Caco-2 (cell line): ENCODE measurements at places on chromosomes 6 and 20.

DNA sequence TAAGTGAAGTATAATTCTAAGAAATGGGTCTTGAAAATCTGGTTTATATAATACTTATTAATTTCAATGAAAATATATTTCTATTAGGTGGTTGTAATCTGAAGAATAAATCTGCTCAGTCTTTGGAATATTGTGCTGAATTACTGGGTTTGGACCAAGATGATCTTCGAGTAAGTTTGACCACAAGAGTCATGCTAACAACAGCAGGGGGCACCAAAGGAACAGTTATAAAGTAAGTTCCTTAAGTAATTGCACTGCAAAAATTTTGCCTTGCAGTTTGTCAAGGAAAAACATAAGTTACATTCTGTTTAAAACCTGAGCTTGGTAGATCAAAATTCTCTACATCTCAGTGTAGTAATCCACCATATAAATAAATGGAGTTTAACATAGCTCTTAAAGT, 106.0 kb downstream of the MYO6 start:
- peak; percentile 54 for DNase-seq

DNA sequence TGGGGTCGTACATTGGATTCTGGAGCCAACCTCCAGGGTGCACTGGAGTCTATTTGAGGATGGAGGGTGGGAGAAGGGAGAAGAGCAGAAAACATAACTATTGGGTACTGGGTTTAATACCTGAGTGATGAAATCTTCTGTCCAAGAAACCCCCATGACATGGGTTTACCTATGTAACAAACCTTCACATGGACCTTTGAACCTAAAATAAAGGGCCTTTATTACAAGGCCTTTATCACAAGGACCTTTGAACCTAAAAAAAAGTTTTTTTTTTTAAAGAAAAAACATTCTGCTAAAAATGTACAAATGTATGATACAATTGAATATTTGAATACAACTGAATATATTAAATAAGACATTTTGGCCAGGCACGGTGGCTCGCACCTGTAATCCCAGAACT, 38.1 kb upstream of the ZNF133 start:
- DNase-seq: no peak

- DNase-seq: no peak
Observed at GRCh38 chr20:39568109-39568508, 606.0 kb downstream of the DHX35 start.

DNA sequence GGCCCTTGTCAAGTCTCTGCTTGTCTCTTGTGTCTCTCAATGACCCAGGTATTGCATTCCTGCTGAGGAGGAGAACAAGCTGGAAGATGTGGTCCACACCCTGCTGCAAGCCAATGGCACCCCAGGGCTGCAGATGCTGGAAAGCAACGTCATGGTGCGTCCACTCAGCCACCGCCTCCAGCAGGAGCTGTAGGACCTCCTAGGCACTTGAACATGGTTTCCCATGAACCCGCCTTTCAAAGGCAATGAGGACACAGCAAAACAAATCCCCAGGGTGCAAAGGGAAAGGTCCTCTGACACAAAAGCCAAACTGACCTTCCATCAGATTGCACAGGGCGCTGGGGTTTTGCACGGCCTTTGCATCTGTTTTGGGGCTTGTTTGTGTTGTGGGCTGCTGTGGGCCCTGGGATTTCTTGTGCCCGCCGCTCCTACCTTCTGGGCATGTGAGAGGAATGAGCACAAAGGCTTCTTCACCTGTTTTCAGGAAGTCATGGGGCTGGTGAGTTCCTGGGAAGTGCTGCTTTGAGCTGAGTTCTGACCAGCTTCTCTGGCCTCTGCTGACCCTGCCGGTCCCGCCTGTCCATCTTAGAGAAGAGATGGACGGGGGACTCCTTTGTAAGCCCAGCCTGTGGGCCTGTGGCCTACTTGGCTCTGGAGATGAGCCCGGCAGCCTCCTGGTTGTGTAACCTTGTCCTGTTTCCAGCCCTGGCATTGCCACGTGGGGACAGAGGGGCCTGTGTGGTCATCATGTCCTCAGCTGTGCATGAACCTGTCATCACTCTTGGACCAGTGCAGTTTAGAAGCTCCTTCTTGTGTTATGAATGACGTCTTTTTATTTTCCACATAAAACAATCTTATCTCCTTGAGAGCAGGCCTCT, 151.3 kb downstream of the DTNBP1 start:
- no peak for DNase-seq

- no peak for DNase-seq
Observed at GRCh38 chr6:13715444-13715883, 3.8 kb upstream of the RANBP9 start.

GRCh38 chr6:135372758-135373157, 124.8 kb downstream of the AHI1 start:
- no peak for DNase-seq

DNA sequence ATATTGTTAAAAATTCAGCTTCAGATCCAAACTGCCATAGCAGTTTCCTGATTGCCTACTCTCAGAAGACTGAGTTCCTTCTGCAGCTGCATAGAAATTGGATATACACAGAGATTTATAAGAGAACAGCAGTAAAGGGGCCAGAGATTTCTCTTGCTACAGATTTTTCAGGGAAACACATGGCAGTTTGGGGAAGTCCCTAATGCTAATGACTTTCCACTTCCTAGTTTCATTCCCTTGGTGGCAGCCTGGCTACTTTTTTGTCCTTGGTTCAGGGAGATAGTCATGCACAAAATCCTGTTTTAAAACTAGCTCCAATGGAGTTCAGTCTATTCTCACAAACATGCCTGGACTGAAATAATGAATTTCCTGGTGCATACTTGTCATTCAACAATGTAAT, 125.3 kb upstream of the PLCB4 start:
- DNase-seq: no peak

GRCh38 chr6:46526607-46527006, 35.4 kb upstream of the RCAN2 start:
- DNase-seq: no peak

- peak; percentile 70 for DNase-seq
Observed at GRCh38 chr20:10218536-10219451, at the start of gene SNAP25. Gene SNAP25, plus strand, starts transcription at chr20:10218830. Its CDS starts 56,662 bp downstream, at chr20:10275492.

DNA sequence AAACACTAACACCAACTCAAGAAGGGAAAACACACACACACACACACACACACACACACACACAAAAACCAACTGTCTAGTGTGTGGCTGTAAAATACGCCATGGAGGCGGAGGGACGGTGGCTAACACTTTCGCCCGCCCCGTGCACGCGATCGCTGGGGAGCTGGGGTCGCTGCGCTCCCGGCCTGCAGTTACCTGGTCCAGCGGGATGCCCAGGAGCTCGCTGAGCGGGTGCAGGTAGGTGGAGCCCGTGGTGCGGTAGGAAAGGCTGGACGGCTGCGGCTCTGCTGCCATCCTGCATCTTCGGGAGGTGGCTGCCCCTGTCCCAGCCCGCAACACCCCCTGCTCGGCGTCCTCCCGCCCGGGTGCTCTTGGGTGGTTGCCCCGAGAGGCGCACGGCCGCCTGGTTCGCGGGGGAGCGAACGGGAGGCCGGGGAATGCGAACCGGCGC, 303 bp downstream of the MBOAT1 start:
- peak; percentile 72 for DNase-seq

- no peak for DNase-seq
Observed at GRCh38 chr6:47631269-47631772, 67.1 kb upstream of the ADGRF4 start.

- DNase-seq: no peak
Observed at GRCh38 chr6:54002116-54002515, 109.1 kb upstream of the MLIP start.

GRCh38 chr20:21246161-21246560, 57.0 kb upstream of the XRN2 start:
- DNase-seq: no peak
